ENCODE measurements at places on chromosomes 1 and 21.
A peak's percentile ranks its signal among the peaks of the same experiment; 100 is the strongest.

GRCh38 chr1:175887981-175888428 is 144.6 kb upstream of the TNR start:
- DNase-seq: peak; percentile 34

- DNase-seq: no peak
Observed at GRCh38 chr1:146031476-146031875, 9.9 kb upstream of the HJV start.

- peak; percentile 97 for DNase-seq
Observed at GRCh38 chr1:85584264-85584781, 3.8 kb downstream of the CCN1 start.

- DNase-seq: no peak
Observed at GRCh38 chr1:119353836-119354235, 14.7 kb upstream of the HAO2 start.

DNA sequence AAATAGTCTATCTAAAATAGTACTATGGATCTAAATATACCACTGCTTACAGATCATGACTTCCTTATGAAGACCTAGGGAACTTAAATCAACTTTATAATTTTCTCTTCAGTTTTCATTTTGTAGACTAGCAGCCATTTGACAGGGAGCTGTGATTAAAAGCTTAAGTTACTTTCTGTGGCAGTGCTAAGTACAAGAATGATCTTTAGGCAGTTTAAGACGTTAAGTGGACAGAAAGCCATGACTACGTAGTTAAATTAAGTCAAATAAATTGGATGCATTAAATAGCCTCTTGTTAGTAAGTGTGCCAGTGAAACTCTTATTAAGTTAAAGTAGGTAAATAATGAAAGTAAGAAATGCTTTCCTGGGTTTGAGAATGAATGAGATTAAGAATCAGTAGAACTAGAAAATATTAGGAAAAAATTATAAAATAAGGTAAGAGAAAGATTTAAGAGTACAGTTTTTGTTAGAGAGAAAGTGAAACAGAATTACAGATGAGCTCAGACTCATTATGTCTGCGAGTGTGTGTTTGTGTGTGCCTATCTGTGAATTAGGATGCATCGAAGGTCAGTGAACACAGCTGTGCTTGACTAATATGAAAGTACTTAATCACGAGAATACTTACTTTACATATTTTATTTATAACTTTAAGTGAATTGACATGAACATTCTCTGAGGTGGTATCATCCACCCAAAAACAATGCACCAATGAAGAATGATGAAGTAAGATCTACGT is 336.9 kb downstream of the KCNT2 start:
- DNase-seq: no peak

GRCh38 chr1:205042911-205043806 is at the start of gene CNTN2:
CNTN2 (plus strand) TSS chr1:205043212; CDS start chr1:205053186, 9,974 bp downstream.
- DNase-seq: no peak

- DNase-seq: peak; percentile 25
Observed at GRCh38 chr1:21822349-21822748, 10.3 kb downstream of the LDLRAD2 start.

GRCh38 chr21:44951186-44951915 is 11.5 kb downstream of the SLX9 start:
- no peak for DNase-seq

DNA sequence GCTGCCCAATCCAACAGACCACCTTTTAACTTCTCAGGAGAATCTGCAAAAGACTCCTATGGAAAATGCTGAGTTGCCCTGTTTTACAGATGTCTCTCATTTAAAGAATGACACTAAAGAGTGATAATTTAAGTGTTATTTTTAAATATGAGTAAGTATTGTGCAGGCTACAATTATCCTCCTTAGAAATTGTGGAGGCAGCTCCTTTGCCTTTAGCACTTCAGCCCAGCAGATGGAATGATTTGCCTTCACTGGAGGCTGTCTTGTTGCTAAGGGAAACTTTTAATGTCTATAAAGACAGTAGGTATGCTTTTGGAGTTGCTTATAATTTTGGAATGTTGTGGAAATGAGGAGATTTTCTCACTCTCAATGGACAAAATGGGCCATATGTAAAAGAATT is 1345.5 kb downstream of the NCAM2 start:
- no peak for DNase-seq

DNA sequence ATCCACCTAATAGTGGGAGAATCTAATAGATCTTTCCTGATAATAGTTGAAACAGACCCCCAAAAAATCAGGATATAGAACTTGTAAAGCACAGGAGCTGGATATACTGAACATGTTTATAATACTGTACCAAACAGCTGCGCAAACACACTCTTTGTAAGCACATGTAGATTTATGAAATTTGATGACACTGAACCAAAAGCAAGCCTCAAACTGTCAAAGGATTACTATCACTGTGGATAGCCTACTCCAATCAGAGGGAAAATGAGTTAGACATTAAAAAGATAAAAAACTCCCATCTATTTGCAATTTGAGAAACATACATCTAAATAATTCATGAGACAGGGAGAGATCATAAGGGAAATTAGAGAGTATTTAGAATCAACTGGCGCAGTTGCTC is 26.1 kb downstream of the RCAN3 start:
- DNase-seq: no peak

All from EH (cell line).